ENCODE measurements at places on chromosomes 7 and 10.

DNA sequence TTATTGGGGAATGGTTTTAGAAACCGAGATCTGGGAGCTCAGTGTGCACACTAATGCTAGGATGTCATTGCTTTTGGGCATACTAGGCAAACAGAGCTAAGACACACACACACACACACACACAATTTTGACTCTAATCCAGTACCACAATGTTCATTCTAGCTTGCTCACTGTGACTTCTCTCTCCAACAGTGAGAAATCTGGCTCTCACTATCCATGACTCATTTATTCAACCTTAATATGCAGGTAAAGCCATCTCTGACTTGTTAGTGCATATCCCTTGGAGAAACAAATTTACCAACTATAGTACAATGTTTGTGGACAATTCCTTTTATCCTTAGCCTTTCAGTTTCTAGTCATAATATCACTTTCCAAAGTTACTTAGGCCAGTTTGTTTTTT is 5.9 kb upstream of the BMS1 start:
- DNase-seq = no peak

- DNase-seq = no peak
These were observed 19.5 kb downstream of the TSPAN33 start for GRCh38 chr7:129163875-129164544.

GRCh38 chr7:96308950-96309263 is 13.0 kb downstream of the SLC25A13 start:
- no peak for DNase-seq

DNA sequence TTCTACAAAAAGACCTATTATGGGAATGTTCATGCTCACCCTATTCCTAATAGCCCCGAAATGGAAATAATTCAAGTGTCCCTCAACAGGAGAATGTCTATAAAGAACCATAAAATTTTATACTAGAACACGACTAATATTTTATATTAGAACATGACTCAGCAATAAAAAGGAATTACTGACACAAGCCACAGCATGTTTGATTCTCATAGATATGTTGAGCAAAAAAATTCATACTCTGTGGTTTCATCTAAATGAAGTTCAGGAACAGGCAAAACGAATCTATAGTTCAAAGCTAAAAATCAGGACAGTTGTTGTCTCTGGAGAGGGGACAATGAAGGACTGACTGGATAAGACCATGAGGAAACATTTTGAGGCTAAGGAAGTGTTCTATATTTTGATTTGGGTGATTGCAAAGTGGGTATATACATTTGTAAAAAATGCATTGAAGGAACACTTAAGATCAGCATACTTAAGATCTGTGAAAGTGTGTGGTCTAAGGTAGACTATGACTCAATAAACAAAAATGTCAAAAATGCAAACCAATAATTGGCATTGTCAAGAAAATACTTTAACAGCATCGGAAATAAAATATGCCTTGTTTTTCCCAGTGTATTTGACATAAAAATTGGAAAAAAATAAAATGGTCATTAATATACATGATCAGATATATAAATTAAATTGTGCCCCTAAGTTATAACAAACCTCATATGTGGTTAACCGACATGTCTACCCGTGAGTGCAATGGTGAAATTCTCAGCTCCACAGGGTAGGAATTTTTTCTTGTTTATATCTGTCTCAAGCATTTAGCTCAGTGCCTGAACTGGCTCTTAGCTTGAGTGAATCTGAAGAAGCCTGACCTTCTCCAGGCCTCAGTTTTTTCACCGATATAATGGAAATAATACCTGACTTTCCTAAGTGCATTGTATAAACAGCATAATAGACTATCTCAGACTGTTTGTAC is 124.9 kb upstream of the CTTNBP2 start:
- DNase-seq = no peak

DNA sequence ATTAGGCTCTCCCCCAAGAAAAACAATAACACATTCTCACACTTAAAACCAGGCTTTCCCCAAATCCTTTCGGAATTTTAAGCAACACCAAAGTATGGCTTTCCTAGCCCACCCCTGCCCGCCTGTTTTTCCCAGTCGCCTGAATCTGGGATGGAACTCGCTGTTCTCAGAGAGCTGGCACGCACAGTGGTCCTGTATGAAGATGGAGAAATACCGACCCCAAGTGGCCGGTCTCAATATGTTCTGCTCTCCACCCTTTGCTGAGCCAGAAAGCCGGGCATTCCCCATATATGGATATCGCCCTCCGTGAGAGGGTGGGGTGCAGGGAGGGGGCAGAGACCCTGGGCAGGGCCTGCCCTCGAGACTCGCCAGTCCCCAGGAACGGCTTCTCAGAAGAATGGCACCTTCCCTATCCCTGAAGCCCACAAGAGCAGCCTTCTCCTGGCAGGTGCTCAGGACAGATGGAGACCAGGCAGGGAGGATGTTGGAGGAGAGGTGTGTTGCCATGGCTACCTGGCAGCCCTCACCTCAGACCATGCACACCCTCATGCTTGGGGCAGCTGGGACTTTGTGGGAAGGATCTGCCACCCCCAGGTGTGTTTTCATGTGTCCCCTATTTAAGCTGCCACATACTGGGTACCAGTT is 3.4 kb downstream of the TACR2 start:
- DNase-seq = no peak

- DNase-seq = no peak
These were observed 96.6 kb upstream of the KLF6 start for GRCh38 chr10:3881622-3882021.

- DNase-seq = no peak
These were observed 115.9 kb upstream of the MEOX2 start for GRCh38 chr7:15802425-15802824.

DNA sequence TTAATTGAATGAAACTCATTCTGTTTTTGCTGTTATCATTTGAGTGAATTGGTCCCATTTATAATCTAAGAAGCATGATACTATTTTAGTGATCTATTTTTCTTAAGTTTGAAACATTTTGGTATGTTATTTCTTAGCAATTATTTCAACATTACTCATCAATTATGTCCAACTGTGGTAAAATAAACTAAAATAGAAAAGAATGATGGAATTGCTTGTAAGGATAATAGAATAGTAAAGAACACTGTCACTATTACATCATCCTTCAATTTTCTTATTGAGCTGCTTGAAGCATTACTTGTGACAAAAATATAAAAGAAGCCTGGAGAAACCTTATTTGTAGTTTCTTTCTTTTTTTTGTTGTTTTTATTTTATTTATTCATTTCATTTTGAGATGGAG is 42.4 kb downstream of the ZNF487 start:
- no peak for DNase-seq

DNA sequence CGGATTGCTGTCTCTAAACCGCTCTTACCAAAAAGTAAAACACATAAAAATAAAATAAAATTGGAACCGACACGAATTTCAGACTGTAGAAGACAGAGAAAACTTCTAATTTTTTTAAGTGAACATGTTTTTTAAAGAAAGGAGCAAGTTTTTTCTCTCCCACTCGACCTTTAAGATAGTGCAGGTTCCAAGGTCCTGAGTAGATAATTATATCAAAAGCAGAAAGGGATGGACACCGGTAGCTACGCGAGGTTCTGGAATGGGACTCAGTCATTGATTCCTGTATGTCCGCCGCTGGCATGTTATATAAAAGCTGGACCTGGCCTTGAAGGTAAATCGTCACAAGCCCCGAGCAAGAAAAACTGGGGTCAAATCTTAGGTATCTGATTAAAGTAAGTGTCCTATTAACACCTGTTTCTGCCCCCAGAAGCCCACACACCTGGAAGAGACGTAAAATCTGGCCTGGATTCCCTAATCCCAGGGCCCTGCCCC is 462 bp upstream of the CISD1 start:
- DNase-seq = peak; percentile 45
